ENCODE measurements at places on chromosomes 5 and 9. TPM values are rescaled to one million over a fixed set of nuclear protein-coding genes. Genes with fewer than 3 reads are reported as not detected.

- H3K4me3 ChIP-seq = no peak overlapping the region
- no peaks in the 10 kb centered on the region for H3K27me3 ChIP-seq
- DNase-seq = no peak
Observed at GRCh38 chr9:123237220-123237619, 31.2 kb downstream of the STRBP start.

- DNase-seq = no peak
- H3K4me1 ChIP-seq = peaks cover 13% of the 10 kb centered on the region
- peaks cover 4% of the 10 kb centered on the region for H3K27me3 ChIP-seq
- H3K4me3 ChIP-seq = peak overlapping the region; percentile 99
Observed at GRCh38 chr5:178625679-178626483, 969 bp downstream of the CLK4 start.

- DNase-seq = no peak
- peaks cover 19% of the 10 kb centered on the region for H3K4me1 ChIP-seq
- H3K27me3 ChIP-seq = peaks cover 4% of the 10 kb centered on the region
Observed at GRCh38 chr5:143108498-143109128, 294.9 kb downstream of the NR3C1 start.

GRCh38 chr9:121853617-121854395, 202.4 kb downstream of the DAB2IP start:
- no peak for DNase-seq
- peak overlapping the region; percentile 5 for H3K27ac ChIP-seq
- H3K36me3 ChIP-seq = peaks cover 4% of the 10 kb centered on the region

- DNase-seq = no peak
- peaks cover 2% of the 10 kb centered on the region for H3K27me3 ChIP-seq
- no peaks in the 10 kb centered on the region for H3K36me3 ChIP-seq
- H3K4me3 ChIP-seq = no peak overlapping the region
- H3K4me1 ChIP-seq = peaks cover 15% of the 10 kb centered on the region
Observed at GRCh38 chr9:89465001-89465451, 32.9 kb downstream of the SEMA4D start.

GRCh38 chr5:68460147-68460798, 244.7 kb downstream of the PIK3R1 start:
- no peaks in the 10 kb centered on the region for H3K4me1 ChIP-seq
- H3K27me3 ChIP-seq = no peaks in the 10 kb centered on the region
- peak; percentile 51 for DNase-seq
- no peak overlapping the region for H3K4me3 ChIP-seq

DNA sequence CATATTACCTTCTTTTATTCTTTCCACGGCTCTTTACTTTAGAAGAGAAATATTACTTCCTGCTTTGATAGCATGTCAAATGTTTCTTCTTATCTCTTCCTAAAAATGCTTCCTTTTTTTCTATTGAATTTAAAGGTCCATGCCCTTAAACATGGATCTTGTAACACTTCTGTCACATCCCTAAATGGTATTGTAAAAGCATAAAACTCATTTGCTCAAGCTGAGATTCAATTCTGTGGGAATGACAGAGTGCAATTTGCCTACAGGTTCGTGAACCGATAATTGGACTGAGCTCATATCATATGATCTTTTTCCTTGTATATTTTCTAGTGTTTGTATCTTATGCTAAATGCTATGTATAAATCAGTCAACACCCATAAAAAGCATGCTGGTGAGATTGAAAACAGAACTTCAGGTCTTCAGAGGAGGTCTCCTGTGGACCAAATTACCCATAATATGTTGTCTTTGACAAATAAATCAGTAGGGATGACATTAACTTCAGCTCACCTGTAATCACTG, 429.3 kb downstream of the TMEM232 start:
- peaks cover 3% of the 10 kb centered on the region for H3K27me3 ChIP-seq
- no peaks in the 10 kb centered on the region for H3K36me3 ChIP-seq
- no peak overlapping the region for H3K27ac ChIP-seq
- H3K4me3 ChIP-seq = no peak overlapping the region
- no peak for DNase-seq

- no peak overlapping the region for H3K4me3 ChIP-seq
- H3K4me1 ChIP-seq = no peaks in the 10 kb centered on the region
- DNase-seq = no peak
- H3K36me3 ChIP-seq = no peaks in the 10 kb centered on the region
Observed at GRCh38 chr5:166102947-166103346, 2188.5 kb upstream of the WWC1 start.

DNA sequence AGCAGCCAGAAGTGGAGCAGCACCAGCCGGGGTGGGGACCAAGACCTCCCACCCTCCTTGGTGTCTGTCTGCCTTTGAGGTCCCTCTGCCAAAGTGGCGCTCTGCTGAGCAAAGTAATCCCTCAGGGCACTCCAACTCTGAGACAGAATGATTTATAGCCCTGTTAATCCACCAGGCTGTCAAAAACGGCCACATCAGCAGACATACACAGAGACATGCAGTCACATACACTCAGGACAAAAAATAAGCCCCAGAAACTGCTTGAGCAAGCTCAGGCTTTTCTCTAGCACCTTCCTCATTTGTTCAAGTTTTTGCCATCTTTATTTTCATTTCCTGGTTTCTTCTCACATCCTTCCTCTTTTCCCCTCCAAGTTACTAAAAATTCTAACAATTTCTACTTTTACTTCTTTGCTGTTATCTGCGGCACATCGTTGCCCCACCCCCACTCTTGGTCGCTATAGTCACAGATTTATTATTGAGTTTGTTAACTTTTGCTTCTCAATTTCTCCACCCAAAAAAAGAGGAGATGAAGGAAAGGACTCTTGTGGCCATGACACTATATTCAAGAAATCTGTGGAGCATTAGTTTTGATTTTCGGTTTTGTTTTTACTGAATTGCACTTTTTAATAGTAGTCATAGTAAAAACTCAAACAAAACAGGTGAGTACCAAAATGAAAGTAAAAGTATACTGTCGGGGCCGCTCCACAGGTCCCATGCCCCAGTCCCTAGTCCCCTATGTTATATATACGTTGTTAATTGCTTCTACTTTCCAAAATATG, 17.4 kb upstream of the ADRB2 start:
- H3K4me1 ChIP-seq = peaks cover 39% of the 10 kb centered on the region
- no peak for DNase-seq
- H3K4me3 ChIP-seq = no peak overlapping the region
- H3K36me3 ChIP-seq = no peaks in the 10 kb centered on the region
- peak overlapping the region; percentile 40 for H3K27ac ChIP-seq
- no peaks in the 10 kb centered on the region for H3K27me3 ChIP-seq

- no peaks in the 10 kb centered on the region for H3K27me3 ChIP-seq
- no peak overlapping the region for H3K4me3 ChIP-seq
- H3K27ac ChIP-seq = no peak overlapping the region
- H3K36me3 ChIP-seq = peaks cover 4% of the 10 kb centered on the region
- DNase-seq = no peak
Observed at GRCh38 chr9:19876569-19877316, 87.9 kb upstream of the SLC24A2 start.

GRCh38 chr9:128429513-128430086, 8.9 kb downstream of the CERCAM start:
- DNase-seq = no peak
- peak overlapping the region; percentile 25 for H3K4me3 ChIP-seq
- H3K4me1 ChIP-seq = peaks cover 3% of the 10 kb centered on the region
- peaks cover 4% of the 10 kb centered on the region for H3K36me3 ChIP-seq

GRCh38 chr5:16704945-16705344, 88.1 kb upstream of the RETREG1 start:
- peaks cover 75% of the 10 kb centered on the region for H3K36me3 ChIP-seq
- peaks cover 19% of the 10 kb centered on the region for H3K27me3 ChIP-seq
- peaks cover 49% of the 10 kb centered on the region for H3K4me1 ChIP-seq
- peak overlapping the region; percentile 21 for H3K27ac ChIP-seq
- no peak for DNase-seq
- peak overlapping the region; percentile 63 for H3K4me3 ChIP-seq

GRCh38 chr5:149381986-149382338, 2.9 kb upstream of the IL17B start:
- no peak overlapping the region for H3K4me3 ChIP-seq
- peaks cover 6% of the 10 kb centered on the region for H3K36me3 ChIP-seq
- DNase-seq = peak; percentile 91
- peaks cover 12% of the 10 kb centered on the region for H3K27me3 ChIP-seq
- H3K4me1 ChIP-seq = peaks cover 8% of the 10 kb centered on the region

DNA sequence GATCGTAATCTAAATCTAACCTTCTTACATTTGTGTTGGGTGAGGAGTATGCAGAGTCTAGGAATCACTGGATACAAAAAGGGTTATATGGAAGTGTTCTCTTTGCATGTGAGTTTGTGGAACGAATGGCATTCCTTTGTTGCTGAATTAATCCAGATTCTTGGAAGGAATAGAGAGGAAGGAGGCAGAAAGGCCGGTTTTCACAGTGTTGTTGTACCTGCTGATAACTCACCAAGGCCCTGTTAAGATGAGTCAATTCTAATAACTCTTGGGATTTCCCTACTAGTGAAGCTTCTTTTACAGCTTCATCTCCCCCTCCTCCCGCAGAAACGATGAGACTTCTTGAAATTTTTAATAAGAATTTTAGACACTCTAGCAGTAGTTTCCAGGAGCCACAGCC, 84.0 kb downstream of the ZSWIM6 start:
- H3K4me3 ChIP-seq = no peak overlapping the region
- peaks cover 9% of the 10 kb centered on the region for H3K27me3 ChIP-seq
- H3K36me3 ChIP-seq = peaks cover under 1% of the 10 kb centered on the region
- H3K27ac ChIP-seq = peak overlapping the region; percentile 66
- peaks cover 40% of the 10 kb centered on the region for H3K4me1 ChIP-seq
- no peak for DNase-seq

- peaks cover 12% of the 10 kb centered on the region for H3K36me3 ChIP-seq
- H3K27ac ChIP-seq = no peak overlapping the region
- H3K4me3 ChIP-seq = no peak overlapping the region
- H3K27me3 ChIP-seq = no peaks in the 10 kb centered on the region
- no peaks in the 10 kb centered on the region for H3K4me1 ChIP-seq
Observed at GRCh38 chr9:19294219-19294618, 63.7 kb downstream of the DENND4C start.

GRCh38 chr9:91425271-91425670, 1.6 kb upstream of the NFIL3 start:
- H3K36me3 ChIP-seq = peaks cover 9% of the 10 kb centered on the region
- H3K4me1 ChIP-seq = peaks cover 21% of the 10 kb centered on the region

DNA sequence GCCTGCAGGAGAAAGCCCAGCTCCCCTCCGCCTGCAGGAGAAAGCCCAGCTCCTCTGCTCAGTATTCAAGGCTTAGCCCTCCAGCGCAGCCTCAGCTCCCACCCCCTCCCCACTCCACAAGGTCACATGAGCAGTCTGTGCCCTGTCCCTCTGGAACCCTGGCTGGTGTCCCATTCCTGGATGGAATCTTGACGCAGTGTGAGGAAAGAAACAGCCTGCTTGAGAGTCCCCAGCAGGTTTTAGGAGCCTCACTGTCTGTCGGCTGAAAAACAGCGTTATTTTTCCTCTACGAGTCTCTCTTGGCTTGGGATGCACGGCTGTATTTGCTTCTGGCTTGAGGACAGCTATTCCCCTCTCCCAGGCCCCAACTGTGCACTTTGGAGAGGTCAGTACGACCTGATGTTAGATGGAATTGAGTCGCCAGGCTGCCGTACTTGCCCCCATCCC, 210.1 kb upstream of the TRIM32 start:
- no peak overlapping the region for H3K27ac ChIP-seq
- no peak overlapping the region for H3K4me3 ChIP-seq
- peaks cover under 1% of the 10 kb centered on the region for H3K4me1 ChIP-seq
- peaks cover 4% of the 10 kb centered on the region for H3K36me3 ChIP-seq

- H3K27ac ChIP-seq = no peak overlapping the region
- no peaks in the 10 kb centered on the region for H3K4me1 ChIP-seq
- no peak for DNase-seq
- H3K27me3 ChIP-seq = peaks cover 9% of the 10 kb centered on the region
Observed at GRCh38 chr5:140365941-140366340, 5.9 kb downstream of the SLC4A9 start.

RAB3C gene
- total RNA-seq = 16.1 TPM

MVB12B gene
- total RNA-seq = 18.8 TPM

PRR16 gene
- not detected for total RNA-seq

OR1Q1 gene
- not detected for total RNA-seq

TNFSF15 gene
- total RNA-seq = not detected

ORM1 gene
- not detected for total RNA-seq

ORM2 gene
- not detected for total RNA-seq

GLRA1 gene
- total RNA-seq = not detected

PCDHA3 gene
- 2.6 TPM for total RNA-seq

CCL28 gene
- total RNA-seq = 0.46 TPM

PTGS1 gene
- 33.4 TPM for total RNA-seq

GABRA1 gene
- total RNA-seq = not detected
